Islet precursor cell (in vitro differentiated cells): ENCODE measurements at places on chromosomes 3 and 15.

GRCh38 chr15:35166730-35167359, 81.8 kb upstream of the NANOGP8 start:
- no peak for DNase-seq

DNA sequence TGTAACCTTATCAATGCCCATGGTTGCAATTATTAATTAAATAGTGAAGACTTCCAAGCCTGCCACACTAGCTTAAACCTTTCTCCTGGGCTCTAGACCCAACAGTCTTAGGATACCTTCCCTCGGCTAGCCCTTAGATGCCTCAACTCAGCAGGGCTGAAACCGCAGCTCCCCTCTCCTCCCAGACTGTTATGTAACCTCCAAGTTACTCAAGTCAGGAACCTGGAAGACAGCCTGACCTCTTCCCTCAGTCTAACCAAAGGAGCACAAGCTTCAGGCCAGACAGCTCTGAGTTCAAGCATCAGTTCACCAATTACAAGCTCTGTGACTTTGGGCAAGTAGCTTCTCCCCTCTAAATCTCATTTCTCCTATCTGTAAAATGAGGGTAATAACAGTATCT, 70.5 kb upstream of the HACD2 start:
- DNase-seq, result no peak

DNA sequence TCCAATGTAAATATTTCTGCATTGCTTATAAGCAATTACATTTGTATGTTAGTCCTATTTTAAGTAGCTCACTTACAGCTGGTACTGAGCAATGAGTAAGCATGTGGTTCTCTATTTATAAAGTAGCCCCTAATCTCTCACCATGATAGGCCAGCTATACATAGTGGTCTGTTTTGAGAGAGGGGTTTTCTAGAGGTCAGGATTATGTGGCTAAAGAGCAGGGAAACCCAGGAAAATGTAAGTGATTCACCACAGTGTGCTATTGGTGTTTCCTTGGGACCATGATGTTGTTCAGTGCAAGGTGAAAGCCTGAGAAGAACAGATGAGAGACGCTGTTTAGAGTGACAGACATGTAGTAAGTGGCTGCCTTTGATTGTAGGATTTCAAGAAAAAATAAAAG, 26.4 kb downstream of the RBMS3 start:
- DNase-seq, result no peak

DNA sequence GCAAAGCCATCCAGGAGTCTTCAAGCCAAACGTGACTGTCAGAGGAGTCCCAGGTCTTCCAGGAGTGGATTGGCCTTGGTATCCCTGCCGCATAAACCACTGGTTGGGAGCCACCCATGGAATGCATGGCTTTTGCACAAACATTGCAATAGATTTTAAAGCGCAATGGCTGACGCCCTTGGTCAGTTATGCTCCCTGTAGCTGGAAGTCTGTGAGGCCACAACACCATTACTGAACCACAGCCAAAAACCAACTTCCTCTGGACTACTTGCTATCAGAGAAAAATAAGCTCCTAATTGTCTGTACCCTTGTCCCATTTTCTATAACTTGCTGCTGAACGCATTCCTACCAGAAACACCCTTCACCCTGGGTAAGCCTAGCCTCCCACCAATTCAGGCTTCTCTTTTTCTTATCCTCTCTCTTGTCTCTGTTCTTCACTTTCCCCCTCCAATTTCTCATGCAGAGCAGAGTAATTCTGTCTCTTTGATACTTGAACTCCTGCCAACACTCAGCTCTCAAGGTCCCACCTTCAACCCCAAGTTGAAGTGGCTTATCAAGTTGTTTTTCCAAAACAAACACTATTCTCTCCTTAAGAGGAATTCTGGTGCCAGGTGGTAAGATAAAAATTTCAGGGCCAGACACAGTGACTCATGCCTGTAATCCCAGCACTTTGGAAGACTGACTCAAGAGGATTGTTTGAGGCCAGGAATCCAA, 176.4 kb upstream of the UBE2E1 start:
- no peak for DNase-seq

GRCh38 chr15:87631093-87631492, 625.4 kb downstream of the NTRK3 start:
- no peak for DNase-seq

GRCh38 chr15:38215707-38216106, 36.9 kb upstream of the SPRED1 start:
- no peak for DNase-seq

DNA sequence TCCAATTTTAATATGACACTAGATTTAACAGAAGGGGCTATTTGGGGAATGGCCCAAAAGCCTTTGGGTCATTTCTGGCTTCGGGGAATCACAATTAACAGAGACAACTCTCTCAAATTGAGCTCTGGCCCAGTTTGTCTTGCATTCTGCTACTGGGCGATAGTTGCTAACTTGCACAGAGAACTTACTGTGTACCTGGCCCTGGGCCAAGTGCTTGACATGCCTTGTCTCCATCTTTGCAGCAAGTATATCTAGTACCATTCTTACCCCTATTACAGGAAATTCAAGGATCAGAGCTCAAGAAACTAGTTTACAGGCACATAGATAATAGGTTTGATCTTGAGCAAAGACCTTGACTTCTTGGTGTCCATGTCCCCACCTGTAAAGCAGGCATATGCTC, 175.7 kb downstream of the TMEM108 start:
- no peak for DNase-seq

DNA sequence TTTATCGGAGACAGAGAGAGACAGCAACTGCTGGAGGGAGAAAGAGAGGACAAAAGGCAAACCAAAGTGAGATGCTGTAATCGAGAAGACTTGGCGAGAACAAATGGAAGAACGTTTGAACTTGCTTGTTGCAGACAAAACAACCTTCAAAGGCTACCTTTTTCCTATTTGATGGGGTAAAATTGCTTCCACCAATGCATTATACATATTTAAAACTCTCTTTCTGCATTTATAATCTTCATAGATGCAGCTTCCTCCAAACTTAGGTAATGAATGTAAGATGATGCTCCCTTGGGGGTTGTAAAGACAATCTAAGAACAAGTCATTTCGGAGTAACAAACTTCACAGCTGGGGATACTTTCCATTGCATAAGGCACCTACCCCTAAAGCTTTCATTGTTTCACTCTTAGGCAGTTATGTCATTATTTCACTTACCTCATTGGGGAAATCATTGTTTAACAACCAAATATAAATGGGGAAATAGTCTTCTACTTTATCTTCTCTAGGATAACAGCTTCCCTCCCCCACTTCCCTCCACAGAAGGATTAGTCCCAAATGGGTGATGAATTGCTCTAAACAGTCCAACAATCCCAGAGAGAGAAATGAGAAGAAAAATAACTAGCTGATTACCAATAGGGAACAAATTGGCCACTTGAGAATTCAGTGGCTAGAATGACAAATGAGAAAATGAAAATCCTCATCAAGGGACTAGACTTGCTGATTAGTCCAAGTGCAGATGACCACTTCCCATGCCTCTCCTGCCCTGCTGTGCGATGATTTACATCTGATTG, 269.8 kb upstream of the ADAMTS9 start:
- DNase-seq, result no peak

DNA sequence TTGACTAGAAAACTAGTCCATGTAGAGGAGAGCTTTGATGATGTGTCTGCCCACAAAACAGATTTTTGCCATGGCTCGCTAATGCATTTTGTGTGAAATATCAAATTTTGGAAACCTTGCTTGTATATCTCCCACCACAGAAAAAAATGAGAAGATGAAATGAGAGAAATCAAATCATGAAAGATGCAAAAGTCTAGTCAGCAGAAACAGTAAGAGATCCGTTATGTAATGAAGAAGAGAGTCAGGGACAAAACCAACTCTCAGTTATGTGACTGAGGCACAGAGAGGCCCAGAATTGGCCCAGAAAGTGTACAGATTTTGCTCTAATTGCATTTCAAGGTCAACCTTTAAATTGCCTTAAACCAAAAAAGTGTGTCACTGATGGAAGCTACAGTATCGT, 107.0 kb downstream of the FILIP1L start:
- DNase-seq, result no peak

- DNase-seq, result peak; percentile 97
These were observed 4.8 kb upstream of the BCL6 start for GRCh38 chr3:187750006-187750512.

DNA sequence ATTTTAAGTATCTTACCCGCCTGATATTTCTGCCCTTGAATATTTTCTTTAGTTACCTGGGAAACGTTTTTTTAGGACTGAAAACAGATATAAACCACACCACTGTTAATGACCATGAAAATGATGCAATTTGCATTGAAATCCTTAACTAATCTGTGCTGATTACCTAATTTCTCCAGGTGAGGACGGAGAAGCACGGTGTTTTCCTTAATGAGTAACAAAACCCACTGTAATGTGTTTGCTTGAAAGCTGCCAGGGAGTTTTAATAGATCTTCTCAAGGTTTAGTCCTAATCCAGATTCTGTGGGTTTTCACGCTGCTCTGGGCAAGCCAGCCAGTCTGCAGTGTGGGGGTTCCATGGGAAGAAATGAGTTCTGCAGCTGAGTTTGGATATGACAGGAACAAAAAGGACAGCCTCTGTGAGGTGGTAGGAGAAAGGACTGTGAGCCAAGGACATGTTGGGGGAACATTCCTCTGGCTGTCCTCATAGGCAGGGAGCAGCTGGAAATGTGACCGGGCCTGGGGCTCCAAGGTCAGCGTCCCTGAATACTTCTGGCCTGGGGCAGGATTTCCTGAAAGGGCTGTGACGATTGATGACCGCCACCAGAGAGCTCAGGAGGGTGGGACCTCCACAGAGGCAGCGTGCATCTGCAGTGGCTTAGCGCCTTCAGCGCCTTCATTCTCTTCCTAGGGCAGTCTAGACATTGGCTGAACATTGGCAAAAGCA, 18.6 kb downstream of the THSD4 start:
- DNase-seq, result peak; percentile 67

DNA sequence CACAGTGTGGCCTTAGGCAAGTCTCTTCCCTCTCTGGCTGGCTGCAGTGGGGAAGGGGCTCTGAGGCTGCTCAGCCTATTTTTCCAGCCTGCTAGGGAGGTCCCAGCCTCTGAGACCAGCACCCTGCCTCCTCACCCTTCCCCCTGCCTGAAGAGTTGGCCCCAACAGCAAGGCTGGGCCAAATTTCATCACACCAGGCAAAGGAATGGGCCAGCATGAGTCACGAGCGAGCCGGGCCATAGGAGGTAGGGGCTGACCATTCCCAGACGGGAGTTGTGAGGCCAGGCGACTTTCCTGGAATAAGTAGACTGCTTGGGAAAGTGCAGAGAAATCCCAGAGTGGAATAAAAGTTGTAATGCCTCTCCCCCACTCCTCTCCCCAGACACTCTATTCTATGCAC, 5.7 kb upstream of the FBLN2 start:
- peak; percentile 98 for DNase-seq

GRCh38 chr15:85954586-85954985, 125.1 kb upstream of the AGBL1 start:
- DNase-seq, result no peak

- DNase-seq, result no peak
These were observed 52.7 kb upstream of the POLG start for GRCh38 chr15:89387140-89387903.

- DNase-seq, result no peak
These were observed 339.8 kb upstream of the RARB start for GRCh38 chr3:25088284-25088683.

- no peak for DNase-seq
These were observed 147.7 kb upstream of the SATB1 start for GRCh38 chr3:18572809-18573208.

DNA sequence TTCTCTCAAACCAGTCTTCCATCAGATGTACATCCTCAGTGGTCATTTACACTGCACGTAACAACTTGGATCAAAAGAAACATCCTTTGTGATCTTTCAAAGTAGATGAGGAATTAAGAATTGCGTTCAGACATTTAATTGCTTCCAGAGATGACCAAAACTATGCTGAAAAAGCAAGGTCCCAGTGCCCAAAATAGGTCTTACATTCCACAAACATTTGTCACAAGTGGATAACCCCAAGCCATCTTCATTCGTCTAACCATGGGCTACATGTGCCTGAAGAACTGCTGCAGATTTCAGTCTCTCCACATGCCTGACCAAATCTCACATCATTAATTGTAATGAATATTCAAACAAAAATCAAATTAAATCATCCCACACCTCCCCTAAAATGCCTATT, 273.6 kb downstream of the SHOX2 start:
- DNase-seq, result no peak

- no peak for DNase-seq
These were observed 594.9 kb upstream of the SUCLG2 start for GRCh38 chr3:68249265-68249664.

DNA sequence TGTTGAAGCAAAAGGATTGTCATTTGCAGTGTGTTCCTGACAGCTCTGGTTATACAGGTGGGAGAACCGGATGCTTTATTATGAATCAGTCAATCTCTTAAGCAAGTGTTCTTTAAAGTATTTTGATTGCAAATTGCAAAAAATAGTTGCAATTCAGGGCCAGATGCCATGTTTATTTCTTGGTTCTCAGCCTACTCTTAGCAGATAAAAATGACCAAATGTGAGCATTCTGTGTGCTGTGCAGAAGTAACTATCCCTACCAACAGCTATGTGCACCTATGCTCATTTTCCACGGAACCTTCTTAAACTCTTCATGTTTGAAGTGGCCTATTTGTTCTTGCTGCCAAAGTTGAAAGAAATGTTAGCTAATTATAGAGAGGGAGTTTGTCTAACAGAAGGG, 262.3 kb upstream of the RASGRP1 start:
- no peak for DNase-seq

DNA sequence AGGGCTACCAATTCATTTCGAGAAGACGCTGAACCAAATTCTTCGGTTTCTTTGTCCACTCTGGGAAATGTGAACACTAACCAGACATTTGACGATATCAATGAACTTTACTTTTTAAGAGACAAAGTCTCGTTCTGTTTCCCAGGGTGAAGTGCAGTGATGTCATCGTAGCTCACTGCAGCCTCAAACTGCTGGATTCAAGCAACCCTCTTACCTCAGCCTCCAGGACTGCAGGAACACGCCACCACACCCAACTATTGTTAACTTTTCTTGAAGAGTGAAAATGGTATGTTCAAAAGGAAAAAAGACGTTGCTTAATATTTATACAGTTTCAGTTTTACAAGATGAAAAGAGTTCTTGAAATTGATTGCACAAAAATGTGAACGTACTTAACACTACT, 30.6 kb downstream of the MB21D2 start:
- DNase-seq, result peak; percentile 81

- DNase-seq, result no peak
These were observed 178.5 kb downstream of the NR1D2 start for GRCh38 chr3:24123596-24123995.

GRCh38 chr3:128398586-128398985, 68.1 kb downstream of the DNAJB8 start:
- no peak for DNase-seq

- peak; percentile 55 for DNase-seq
These were observed 25.0 kb upstream of the RAD18 start for GRCh38 chr3:8988384-8988655.

DNA sequence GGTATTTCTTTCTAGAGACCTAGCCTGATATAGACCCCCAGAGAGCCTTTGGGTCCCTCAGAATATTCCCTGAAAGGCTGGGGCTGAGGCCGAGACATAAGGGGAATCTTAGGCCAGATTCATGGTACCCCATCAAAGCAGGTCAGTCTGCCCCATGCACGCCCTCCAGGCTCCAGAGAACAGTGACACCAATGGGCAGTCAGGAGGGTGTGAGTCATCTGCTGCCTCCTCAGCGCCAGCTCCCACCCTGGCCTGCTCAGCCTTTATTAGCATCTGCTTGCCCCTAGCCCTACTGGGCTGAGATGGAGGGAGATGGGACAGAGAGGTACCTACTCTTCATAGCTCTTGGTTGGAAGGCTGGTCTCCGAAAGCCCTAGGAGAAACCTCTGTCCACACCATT, 14.3 kb upstream of the CAMKV start:
- DNase-seq, result no peak
